ENCODE measurements at places on chromosomes 16 and 17.

DNA sequence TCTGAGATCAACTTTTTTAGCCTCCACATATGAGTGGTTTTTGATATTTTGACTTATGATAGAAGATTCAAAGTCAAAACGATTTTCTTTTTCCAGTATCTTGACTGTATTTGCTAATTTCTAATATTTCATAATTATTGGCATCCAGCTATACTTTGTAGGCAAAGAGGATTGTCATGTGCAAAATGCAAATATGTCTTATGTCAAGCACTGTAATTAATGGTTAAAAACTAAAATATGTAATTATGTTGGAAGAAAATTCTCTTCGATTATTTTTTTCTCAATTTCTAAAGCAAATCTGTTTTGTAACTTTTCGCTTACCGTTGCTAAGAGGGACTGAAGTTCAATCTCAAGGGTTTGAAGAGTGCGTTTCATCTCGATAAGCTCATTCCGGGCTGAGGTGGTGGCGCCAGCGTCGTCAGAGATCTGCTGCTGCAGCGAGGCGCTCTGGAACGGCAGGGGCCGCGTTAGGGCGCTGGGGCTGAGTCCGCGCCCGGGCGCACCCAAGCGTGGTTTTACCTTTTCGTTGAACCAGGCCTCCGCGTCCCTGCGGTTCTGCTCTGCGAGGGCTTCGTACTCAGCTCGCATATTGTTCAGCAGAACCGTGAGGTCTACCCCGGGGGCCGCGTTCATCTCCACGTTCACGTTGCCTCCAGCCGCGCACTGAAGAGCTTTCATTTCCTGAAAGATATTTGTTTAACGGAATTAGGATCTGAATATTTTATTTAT lies 3.0 kb downstream of the KRT27 start:
- no peak for DNase-seq

DNA sequence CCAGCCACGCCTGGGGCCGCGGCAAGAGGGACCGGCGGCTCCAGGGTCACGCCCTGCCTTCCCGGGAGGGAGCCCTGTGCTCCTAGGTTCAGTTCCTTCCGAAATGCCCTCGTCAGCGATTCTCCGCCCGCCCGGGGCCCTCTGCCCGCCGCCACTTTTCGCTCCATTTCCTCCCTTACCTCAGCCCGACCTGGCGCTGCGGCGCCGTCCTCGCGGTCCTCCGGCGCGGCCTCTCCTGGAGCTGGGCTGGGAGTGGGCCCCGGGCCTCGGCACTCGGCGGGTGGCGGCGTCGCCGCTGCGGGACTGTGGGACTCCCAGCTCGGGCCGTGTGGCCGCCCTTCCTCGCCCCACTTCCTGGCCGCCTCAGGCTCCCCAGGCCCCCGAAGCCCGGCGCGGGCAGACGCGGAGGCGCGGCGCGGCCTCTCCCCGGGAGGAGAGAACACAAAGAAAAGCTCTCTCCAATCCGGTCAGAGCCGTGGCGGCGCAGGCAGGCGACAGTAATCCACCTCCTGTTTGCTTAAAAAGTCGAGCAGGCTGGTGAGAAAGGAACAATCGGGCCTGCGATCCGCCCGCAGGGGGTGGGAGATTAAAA lies 1.6 kb downstream of the BAHCC1 start:
- DNase-seq, result peak; percentile 31

- DNase-seq, result no peak
Measured at GRCh38 chr17:65523853-65524664, 37.4 kb downstream of the AXIN2 start.

GRCh38 chr17:19748807-19749193 lies 702 bp upstream of the ALDH3A1 start:
- DNase-seq, result no peak

GRCh38 chr17:47229535-47230443 lies 20.6 kb downstream of the MYL4 start:
- peak; percentile 87 for DNase-seq

- no peak for DNase-seq
Measured at GRCh38 chr16:90047714-90048346, 28.6 kb upstream of the DBNDD1 start.

DNA sequence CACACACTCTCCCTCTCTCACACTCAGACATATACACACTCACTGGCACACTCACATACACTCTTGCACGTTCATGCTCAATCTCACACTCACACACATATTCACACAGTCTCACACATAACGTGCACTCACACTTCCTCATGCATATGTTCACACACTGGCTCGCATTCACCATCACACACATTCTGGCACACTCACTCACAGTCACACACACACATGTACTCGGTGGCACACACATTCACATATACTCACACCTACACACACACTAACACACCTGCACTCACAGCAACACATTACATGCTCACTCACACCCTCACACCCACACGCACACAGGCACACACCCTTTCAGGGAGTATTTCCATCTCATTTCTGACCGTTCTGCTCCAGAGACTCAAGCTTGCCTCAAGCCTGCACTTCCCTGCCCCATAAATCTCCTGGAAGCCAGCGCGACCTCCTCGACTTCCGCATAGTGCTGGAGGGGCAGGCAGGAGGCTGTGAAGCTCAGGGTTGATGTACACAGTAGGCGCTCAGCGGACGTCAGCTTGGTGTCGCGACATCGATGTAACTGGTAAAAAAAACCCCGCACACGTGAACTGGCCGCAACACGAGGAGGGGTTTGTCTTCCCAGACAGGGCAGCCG lies 66.7 kb upstream of the FOXF1 start:
- no peak for DNase-seq

GRCh38 chr16:25027281-25027680 lies 12.1 kb upstream of the ARHGAP17 start:
- no peak for DNase-seq

DNA sequence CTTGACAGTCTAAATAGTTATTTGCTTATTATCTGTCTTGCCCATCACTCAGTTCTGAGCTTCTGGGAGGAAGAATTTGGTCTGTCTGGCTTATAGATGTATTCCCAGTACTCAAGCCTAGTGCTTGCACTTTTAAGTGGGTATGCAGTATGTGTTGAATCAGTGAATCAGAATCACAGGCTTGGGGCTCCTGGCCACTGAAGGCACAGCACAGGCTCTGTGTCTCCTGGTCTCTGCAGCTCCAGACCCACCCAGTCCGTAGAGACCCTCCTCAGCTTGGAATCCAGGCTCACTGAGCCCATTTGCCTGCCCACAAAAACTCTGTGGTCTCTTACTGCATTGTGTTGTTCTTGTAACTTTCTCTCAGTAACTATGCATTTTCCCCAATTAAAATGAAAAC lies 19.3 kb upstream of the CFAP20 start:
- DNase-seq, result no peak

- no peak for DNase-seq
Measured at GRCh38 chr17:43616421-43616820, 45.3 kb downstream of the MEOX1 start.

- DNase-seq, result peak; percentile 97
Measured at GRCh38 chr17:77254951-77255825, 114.4 kb downstream of the SEC14L1 start.

- no peak for DNase-seq
Measured at GRCh38 chr17:33904476-33904875, 350.6 kb upstream of the CCL2 start.

DNA sequence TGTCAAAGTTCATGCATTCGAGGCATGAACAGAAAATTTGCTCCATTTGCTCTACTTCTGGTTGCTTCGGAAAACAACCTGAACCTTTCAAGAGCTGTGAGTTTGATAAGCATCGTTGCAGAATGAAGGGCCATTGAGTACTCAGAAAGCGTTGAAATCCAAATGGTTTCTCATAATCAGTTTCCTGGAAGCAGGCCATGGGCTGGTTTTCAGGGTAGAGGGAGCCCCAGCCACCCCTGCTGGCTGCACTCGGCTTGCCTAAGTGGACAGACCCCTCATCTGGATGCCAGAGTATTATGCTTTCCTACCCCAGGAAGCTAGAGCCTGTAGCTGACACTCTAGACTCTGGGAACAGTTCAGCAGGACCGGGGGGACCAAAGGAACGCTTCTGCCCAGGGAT lies 24.4 kb downstream of the SCNN1G start:
- DNase-seq, result no peak

DNA sequence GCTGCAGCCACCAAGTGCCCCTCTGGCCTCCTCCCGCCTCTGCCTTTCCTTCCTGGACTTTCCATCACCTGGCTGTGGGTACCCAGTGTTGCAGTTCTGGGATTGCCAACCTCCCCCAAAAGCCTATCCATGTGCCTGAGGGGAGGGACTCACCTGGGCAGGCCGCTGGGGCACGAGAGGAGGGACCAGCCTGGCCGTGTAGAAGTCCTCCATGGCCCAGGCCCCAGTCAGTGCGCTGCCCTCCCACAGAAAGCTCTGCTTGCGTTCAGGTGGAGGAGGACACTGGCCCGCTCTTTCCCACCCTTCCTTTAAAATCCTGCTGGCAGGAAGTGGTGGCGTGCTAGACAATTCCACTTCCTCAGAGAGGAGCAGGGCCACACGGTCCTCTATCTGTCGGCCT lies 14.2 kb downstream of the SLX4 start:
- DNase-seq, result no peak

GRCh38 chr16:14132696-14133048 lies 61.6 kb downstream of the MRTFB start:
- DNase-seq, result no peak

- DNase-seq, result no peak
Measured at GRCh38 chr17:66535611-66536010, 233.2 kb downstream of the PRKCA start.

DNA sequence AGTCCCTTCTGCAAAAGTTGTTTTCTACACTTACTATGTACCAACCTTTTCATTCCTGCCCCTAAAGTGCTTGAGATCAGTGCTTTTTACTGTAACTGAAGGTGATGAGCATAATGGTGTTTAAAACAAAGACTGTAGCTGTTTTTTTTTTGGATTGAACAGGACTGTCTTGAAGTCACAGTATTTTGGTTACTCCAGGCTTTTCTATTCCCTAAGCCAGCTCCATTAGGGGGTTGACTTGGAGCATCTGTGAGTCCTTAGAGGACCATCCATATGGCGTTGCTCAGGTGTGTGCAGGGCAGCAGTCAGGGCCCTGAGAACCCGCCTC lies 29.0 kb upstream of the LGALS9 start:
- DNase-seq, result no peak

GRCh38 chr17:15412606-15413005 lies 54.8 kb downstream of the CDRT4 start:
- no peak for DNase-seq

GRCh38 chr16:77434530-77435271 lies at the start of gene ADAMTS18:
ADAMTS18 (minus strand) TSS chr16:77435034; CDS start chr16:77434695, 339 bp downstream.
- no peak for DNase-seq

- DNase-seq, result no peak
Measured at GRCh38 chr16:15043344-15043743, 12.5 kb downstream of the NTAN1 start.

GRCh38 chr16:4307215-4308037 lies 8.4 kb upstream of the GLIS2 start:
- DNase-seq, result peak; percentile 93

- peak; percentile 37 for DNase-seq
Measured at GRCh38 chr16:4261557-4262172, 11.2 kb downstream of the TFAP4 start.

GRCh38 chr17:15092762-15093161 lies 172.4 kb downstream of the PMP22 start:
- DNase-seq, result no peak

DNA sequence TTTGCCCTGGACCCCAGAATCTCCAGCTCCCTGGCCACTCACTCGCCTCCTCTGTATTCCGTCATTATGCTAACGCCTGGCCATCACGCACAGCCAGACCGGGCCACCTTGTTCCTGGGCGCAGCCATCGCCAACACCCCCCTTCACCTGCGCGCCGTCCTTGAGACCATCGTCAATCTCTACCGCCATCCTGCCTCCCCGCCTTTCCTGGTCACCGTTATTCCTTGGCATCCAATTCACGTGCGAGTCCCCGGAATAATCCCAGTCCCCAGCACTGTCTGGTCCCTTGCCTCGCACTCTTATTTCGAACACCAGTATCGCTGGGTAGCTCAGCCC lies 541 bp downstream of the VKORC1 start:
- no peak for DNase-seq

GRCh38 chr16:674214-674881 lies 1.1 kb upstream of the RHBDL1 start:
- no peak for DNase-seq

DNA sequence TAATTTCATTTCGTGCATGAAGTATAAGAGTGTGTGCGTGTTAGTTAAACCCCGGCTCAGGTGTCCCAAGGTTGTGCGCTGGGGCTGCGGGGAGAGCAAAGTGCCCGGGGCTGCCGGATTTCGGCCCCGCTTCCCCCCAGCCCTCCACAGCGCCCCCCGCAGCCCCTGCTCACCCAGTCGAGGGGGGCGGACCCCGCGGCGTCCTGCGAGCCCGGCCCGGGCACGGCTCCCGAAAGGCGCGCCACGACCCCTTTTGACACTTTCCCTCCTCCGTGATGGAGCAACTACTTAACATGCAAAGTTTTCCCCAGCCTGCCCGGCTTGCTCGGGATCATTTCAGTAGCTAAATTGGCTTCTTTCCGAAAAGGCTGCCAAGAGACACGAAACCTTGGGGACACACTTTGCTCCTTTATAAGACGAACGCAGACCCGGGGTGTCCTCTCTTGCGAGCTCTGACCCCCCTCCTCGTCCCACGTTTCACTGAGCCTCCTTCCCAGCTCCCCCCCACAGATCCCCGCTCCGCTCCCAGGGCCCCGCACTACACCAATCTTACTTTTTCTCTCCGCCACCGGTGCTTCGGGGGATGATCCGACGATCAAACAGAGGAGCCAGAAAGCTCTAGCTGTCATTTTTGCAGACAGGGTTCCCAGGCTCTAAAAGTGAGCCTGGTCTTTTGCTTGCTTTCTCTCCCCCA lies 552 bp downstream of the C17orf58 start:
- DNase-seq, result peak; percentile 34

DNA sequence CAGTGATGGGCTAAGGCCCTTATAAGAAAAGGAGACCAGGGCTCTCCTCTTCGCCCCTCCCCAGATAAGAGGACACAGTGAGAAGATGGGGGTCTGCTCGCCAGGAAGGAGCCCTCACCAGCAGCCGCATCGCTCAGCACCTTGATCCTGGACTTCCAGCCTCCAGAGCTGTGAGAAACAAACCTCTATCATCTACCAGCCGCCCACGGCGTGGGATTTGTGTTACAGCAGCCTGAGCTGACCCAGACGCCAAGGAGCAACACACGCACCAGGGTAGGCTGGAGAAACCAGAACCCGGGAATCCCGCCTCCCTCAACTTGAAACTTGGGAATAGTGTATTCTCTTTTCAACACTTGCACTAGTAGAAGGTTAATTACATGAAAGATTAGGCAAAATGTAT lies 4.2 kb upstream of the ZG16B start:
- DNase-seq, result no peak

DNA sequence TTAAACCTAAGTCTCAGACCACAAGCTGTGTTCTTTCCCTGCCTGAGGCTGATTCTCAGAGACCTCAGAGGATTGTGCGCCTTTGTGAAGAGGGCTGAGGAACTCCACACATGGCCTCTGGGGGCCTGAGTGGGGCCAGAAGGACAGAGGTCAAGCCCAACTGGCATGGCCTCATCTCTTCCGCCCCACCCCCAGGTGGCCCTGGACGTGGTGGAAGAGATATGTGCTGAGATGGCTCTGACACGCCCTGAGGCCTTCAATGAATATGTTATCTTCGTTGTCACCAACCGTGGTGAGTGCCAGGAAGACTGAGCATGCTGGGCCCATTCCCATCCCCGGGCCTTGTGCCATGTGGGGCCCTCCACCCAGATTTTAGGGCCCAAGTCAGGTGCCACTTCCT lies 20.1 kb upstream of the ALKBH5 start:
- no peak for DNase-seq

Data from hepatic stellate cell (primary cell).